ENCODE measurements at places on chromosomes 13 and 19.

- DNase-seq, result no peak
These were observed 10.1 kb downstream of the SUCLA2 start for GRCh38 chr13:47990920-47991466.

DNA sequence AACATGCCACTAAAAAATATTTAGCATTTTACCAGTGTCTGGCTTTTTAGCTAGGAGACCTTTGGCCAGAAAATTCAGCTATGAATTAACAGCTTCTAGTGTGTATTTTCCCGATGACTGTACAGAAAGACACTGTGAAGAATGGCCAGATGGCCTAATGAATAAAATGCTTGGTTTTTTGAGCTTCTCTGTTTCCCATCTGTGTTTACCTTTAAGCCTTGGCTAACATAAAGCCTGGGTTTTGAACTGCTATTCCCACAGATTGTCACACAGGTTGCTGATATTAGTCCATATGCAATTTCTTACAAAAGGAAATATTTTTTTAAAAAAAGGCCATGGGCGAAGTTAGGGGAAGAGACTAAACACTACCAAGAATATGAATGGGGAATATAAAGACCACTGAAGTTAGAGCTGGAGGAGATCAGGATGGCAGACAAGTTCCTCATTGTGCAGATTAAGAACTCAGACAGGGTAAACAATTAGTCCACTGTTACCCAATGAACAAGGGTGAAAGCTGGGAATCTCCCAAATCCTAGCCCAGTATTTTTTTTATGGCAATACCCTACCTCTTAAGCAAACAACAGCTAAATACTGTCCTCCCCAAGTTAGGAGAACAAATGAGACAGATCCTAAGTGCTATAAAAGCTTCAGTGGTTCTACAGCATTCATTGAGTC lies 95.1 kb downstream of the DCT start:
- no peak for DNase-seq

DNA sequence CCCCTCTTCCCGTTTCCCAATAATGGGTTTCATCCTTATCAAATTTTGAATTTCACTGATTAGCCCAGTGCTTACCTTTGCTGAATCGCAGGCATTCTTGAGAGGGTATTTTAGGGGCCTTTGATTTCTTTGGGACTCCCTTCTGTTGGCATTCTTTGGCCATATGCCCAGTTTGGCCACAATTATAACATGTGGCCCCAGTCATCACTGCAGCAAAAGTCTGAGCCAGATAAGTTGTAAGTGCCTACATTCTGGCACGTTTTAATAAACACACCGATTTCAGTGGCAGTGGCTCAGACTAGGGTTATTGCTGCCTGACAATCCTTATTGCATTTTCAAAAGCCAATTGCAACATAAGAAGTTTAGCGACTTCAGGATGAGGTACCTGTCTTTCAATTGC lies 41.4 kb downstream of the ZNF726 start:
- DNase-seq, result no peak

- no peak for DNase-seq
These were observed 11.9 kb downstream of the TMEM255B start for GRCh38 chr13:113770937-113771336.

GRCh38 chr13:107867701-107868661 lies 347.4 kb downstream of the LIG4 start:
- no peak for DNase-seq

DNA sequence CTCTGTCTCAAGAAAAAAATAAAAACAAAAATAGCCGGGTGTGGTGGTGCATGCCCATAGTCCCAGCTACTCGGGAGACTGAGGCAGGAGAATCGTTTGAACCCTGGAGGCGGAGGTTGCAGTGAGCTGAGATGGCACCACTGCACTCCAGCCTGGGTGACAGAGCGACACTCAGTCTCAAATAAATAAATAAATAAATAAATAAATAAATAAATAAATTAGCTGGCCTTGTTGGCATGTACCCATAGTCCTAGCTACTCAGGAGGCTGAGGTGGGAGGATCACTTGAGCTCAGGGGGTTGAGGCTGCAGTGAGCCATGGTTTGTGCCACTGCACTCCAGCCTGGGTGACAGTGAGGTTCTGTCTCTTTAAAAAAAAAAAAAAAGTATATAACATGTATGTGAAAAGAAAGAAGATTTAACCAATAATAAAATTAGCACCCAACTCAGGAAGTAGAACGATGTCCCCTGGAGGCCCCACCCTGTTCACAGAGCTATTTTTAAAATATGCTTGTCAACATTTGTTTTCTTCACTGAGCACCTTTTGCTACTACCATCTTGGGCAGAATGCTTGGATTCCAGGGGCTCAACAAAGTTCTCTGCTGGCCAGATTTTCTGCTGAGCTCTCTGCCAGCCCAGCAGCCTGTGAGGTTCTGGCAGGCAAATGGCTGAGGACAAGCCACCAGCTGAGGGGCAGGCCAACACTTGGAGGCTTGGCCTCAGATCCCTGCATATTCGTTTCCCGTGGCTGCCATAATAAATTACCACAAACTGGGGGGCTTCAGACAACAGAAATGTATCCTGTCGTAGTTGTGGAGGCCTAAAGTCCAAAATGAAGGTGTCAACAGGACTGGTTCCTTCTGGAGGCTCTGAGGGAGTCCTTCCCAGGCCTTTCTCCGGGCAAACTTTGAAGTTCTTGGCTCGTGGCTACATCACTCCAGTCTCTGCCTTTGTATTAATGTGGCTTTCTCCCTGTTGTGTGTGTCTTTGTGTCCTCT lies 5.2 kb downstream of the SLC25A42 start:
- DNase-seq, result no peak

DNA sequence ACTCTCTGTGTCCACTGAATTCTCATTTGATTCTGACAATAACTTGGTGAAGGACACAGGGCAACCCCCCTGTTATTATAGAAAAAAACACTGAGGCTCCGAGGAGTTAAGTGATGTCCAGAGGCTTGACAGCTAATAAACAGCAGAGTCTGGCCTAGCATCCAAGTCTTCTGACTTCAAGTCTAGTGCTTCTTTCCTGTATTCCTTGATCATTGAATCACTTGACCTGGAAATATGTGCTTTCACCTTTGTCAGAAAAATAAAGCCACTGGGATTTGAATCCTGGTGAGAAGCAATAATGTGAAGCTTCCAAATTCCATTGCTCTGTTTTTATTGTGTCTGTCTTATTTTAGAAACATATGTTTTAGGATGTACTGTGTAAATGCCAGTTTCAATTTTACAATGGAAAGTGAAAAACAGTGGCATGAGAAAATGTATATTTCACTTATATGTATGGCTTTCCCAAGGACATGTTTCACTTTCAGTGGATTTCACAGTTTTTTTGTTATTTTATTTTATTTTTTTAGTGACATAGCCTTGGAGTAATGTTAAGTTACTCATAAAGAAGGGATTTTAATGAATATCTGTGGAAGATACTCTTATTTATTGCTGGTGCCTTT lies 190.2 kb downstream of the GPC6 start:
- DNase-seq, result no peak

DNA sequence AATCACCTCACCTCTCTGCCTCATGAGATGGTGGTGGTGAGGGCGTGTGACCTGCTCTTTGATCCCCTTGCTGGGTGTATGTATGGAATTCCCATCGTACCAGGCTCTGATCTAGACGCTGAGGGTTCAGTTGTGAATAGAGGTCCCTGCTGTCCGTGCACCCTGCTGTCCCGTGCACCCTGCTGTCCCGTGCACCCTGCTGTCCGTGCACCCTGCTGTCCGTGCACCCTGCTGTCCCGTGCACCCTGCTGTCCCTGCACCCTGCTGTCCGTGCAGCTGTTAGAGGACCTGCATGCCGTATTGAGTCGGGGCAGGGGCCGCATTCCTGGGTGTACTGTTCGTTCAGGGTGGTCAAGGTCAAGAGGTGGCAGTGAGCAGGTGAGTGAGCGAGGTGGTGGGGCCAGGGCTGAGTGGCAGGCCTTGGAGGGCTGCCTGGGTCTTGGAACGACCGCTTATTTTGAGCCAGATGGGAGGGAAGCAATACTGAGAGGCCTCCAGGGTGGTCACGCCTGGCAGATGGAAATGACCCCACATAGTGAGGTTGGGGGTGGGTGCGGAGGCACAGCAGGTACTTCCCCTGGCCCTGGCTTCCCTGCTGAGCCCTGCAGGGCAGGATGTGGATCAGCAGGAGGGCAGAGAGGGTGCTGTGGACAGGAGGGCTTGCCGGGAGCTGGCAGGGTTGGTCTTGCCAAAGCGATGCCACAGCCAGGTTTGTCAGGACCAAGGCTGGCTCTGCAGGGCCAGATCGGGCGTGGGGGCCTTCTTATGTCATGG lies 4.6 kb upstream of the EPN1 start:
- DNase-seq, result no peak

GRCh38 chr13:52782471-52783448 lies 43.1 kb upstream of the CNMD start:
- peak; percentile 29 for DNase-seq

DNA sequence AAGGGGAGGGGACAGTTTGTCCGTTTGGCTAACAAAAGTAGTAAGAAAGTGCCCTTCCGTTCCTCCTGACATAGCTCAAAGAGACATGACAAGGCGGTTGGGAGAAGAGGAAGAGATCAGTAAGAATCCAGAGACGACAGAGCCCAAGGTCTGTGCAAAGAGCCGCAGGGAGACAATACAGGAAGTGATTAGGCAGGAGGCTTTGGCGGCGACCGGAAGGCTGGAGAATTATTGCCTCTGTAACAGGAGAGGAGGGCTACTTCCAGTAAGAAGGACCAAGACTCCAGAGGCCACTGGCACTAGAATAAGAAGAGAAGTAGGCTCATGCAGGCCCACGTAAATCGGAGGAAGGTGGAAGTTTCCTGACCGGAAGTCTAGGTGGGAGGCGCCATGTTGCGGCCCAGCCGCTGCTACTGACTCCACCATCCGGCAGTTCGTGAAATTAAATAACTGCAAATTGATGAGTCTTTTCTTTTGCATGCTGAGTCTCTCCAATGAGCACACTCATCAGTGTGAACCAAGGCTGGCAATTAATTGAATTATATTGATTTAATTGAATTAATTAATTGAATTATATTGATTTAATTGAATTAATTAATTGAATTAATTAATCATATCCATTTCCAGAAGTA lies 9.9 kb downstream of the RFX2 start:
- no peak for DNase-seq

DNA sequence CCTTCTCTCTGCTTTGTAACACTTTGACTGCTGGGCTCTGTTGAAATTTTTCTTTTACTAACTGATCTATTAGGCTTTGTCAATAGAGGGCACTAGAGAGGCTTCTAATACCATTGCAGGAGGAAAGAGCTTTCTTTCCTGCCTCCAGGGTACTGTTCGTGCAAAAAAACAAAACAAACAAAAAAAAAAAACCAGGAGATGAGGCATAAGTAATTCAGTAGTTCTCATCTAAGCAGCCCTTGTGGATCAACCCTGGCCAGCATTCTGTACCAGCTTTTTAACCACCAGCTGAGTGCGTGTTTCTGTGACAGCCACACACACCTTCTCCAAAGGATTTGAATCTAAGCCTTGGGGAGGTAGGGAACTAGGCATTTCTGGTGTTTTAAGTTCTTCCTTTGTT lies 1707.6 kb upstream of the SLC10A2 start:
- peak; percentile 31 for DNase-seq

DNA sequence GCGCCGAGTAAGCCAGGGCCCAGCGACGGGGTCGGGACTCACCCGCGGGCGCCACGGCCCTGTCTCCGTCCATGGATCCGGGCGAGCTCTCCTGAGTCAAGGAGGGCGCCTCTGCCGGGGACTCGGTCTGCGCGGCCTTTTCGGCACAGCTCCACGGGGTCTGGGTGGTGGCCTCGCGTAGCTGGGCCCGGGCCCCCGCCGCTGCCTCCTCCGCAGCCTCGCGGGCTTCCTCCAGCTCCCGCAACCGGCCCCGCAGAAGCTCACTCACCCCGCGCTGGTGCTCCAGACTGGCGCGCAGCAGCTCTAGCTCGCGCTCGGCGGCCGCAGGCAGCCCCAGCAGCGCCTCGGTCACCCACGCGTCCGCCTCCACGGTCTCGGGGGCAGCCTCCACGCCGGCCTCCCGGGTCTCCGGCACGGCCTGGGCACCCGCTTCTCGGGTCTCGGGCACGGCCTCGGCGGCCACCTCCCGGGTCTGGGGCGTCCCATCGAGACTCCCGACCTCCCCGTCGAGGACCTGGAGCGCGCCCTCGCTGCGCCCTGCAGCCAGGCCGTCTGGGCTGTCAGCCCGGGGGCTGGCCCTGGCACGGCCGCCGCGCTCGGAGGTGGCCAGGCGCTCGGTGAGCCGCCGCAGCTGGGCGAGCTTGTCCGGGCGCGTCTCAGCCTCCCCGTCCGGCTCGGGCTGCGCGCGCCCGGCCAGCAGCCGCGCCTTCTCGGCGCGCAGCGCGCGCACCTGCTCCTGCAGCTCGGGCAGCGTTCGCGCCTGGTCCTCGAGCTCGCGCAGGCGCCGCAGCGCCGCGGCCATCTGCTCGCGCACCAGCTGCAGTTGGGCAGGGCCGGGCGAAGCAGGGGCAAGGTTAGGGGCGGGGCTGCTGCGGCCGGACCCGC lies 8.4 kb downstream of the KANK3 start:
- peak; percentile 64 for DNase-seq

- no peak for DNase-seq
These were observed 1.6 kb upstream of the ZNF567 start for GRCh38 chr19:36685835-36686234.

- no peak for DNase-seq
These were observed 225.3 kb upstream of the SERP2 start for GRCh38 chr13:44148159-44148914.

DNA sequence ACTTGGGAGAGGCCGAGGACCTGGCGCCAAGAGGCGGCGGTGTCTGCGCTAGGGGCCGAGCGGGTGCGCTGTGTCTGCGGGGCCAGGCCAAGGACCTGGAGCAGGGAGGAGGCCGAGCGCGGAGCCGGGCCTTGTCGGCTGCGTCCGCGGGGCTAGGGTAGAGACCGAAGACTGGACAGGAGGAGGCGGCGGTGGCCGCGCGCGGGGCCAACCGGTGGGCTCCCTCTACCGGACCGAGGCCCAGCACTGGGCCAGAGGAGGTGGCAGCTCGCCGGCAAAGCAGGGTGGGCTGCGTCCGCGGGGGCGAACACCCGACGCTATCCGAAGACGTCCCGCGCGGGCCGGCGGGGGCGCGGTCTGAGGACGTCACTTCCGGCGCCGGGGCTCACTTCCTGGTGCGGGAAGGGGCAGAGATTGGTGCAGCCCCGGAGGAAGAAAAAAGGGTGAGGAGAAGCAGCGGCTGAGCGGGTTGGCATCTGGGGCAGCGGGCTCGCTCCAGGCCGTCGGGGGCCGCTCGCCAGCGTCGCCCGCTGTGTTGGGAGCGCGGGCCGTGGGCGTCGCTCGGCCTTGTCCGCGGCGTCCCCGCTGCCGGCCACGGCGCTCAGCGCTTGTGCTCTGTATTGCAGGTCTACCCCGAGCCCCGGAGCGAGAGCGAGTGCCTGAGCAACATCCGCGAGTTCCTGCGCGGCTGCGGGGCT lies 38.3 kb downstream of the ARHGEF7 start:
- peak; percentile 94 for DNase-seq
